ENCODE measurements at places on chromosomes 3 and 15.
A peak's percentile ranks its signal among the peaks of the same experiment; 100 is the strongest.

- no peak for DNase-seq
Measured at GRCh38 chr3:72753495-72753894, 94.8 kb downstream of the SHQ1 start.

GRCh38 chr3:159643406-159643805 is 345.2 kb upstream of the IL12A start:
- no peak for DNase-seq

DNA sequence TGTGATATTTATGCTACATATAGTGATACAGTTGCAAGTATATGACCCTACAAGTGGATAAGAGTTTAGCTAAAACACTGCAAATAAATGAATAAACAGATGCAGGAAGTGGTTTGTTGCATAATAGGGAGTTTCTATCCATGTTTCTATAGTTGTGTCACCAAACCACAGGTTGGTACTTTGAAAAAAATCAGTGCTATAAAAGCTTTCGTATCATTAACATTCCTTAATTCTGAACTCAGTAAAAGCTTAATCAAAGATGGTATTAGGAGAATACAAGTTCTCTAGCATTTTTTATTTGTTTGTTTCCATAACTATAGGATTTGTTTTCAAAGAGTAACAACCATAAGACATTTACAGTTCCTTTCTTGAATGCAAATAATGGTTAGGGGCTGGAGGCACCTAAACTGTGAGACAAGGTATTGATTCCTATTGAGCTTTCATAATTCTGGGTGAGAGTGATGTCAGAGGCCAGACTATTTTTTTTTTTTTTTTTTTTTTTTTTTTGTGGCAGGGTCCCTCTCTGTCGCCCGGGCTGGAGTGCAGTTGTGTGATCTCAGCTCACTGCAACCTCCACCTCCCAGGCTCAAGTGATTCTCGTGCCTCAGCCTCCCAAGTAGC is 29.6 kb downstream of the CPOX start:
- no peak for DNase-seq

DNA sequence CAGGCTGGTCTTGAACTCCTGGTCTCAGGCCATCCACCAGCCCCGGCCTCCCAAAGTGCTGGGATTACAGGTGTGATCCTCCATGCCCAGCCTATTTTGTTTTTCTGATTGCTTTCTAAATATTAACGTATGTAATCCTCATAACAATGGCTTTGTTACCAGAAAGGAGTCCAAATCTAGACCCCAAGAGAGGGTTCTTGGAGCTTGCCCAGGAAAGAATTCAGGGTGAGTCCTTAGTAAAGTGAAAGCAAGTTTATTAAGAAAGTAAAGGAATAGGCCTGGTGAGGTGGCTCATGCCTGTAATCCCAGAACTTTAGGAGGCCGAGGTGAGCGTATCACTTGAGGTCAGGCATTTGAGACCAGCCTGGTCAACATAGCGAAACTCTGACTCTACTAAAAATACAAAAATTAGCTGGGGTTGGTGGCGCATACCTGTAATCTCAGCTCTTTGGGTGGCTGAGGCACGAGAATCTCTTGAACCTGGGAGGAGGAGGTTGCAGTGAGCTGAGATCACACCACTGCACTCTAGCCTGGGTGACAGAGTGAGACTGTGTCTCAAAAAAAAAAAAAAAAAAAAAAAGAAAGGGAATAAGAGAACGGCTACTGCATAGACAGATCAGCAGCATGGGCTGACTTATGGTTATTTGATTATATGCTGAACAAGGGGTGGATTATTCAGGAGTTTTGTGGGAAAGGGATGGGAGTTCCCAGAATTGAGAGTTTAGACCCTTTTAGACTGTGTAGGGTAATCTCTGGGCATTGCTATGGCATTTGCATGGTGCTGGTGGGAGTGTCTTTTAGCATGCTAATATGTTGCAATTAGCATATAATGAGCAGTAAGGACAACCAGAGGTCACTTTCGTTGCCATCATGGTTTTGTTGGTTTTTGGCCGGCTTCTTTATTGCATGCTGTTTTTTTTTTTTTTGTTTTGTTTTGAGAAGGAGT is 36.1 kb downstream of the TYRO3 start:
- DNase-seq, result no peak

GRCh38 chr3:193857996-193858395 is 265.0 kb downstream of the OPA1 start:
- DNase-seq, result no peak

DNA sequence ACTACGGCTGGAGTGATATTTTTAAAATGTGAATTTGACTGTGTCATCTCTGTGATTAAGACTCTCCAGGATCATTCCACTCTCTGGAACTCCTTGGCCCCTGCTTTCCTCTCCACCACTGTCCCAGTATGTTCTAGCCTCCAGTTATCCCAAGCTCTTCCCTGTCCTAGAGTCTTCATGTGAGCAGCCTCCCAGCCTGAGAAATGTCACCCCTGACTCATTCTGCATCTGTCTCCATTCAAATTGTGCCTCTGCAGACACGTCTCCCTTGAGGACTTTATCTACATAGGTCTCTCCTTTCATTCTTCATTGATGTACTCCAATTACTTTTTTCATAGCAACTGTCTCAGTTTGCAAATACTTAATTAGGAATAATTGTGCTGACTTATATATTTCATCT is 317.7 kb upstream of the ADAMTS9 start:
- DNase-seq, result no peak

DNA sequence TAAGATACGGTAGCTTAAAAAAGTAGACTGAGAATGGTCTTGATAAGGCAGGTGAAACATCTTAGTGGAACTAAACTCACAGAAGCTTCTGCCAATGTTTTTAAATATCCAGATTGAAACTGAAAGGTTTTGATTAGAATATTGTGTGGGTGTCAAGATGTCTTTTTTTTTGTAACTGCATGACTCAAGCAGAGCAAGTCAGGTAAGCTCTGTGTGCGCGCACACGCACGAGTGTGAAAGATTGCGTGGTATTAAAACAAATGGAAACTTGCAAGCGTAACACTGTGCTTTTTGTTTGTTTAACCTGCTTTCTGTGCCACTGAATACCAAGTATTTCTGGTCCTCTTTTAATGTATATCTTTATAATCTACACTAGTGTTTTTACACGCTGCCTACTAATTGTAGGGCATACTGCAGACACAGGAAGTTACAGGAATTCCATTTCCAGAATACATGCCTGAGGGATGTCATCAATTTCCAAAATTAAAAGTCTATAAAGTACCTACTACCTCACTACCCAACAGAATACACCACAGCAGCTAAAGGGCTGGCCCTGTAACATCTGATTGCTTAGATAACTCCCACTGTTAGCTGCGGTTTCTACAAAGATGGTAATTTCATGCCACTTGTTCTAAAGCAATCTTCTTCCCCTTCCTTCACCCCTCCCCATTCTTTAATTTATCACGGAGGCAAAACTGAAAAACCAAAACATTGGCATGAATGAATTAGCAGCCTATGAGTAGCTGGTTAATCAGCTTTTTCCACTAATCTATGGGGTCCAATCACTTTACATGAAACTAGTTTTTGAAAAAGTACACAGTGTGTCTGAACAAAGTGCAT is 472.8 kb downstream of the SHQ1 start:
- DNase-seq, result peak; percentile 57

DNA sequence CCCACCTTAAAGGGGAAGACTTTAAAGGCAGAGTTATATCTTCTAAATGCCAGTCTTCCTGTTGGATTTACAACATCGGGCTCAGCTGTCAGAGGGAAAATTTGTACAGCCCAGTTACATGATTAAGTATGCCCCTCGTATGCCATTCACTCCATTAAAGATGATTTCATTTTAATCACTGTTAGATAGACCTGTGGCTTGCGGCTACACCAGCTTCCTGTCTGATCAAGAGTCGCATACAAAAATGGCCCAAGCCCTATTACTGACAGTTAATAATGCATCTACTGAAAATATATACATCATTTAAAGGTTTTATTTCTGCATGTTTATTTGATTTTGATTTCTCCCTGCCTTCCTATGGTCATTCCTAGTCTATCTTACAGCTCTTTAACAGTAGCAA is 7.1 kb downstream of the EIF4E3 start:
- no peak for DNase-seq

DNA sequence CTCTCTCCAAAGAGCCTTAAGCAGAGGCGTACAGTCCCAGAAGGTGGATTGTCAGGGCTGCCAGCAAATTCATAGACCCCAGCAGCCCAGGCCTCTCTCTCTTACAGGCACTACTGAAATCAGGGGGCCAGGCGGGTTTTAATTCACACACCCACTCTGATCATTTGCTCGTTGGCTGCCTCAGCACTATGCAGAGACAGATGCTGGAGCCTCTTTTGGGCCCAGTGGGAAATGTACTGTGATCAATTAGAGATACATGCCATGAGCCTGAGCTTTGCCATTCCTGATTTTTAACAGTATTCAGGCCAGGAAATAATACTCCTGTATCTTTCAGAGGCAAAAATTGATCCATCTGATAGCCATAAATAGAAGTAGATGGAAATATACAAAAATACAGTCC is 53.0 kb downstream of the CMTM6 start:
- DNase-seq, result no peak

DNA sequence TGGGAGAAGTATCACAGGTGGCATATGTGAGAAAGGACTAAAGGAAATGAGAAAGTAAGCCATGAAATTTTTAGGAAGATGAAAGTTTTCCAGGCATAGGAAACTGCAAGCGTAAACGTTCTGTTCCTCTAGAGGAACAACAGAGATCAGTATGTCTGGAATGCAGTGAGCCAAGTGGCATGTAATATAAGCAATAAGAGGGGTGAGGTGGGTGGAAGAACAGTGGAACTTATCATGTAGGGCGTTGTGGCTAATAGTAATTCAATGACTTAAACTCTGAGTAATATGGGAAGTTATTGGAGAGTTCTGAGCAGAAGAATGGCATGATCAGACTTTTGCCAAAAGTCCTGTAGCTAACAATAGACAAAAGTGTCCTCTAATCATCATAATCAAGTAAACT is 902.9 kb downstream of the EPHA3 start:
- no peak for DNase-seq

Measured in T-helper 2 cell treated with Interferon-gamma antibody and Interleukin-4, amounts not matched to agents 5 μg/mL and 100 μg/mL, for 36 hours (primary cell).